Ovary (tissue), 10 donors: ENCODE measurements at places on chromosomes 1 and 21. TPM values are rescaled to one million over a fixed set of nuclear protein-coding genes. Genes with fewer than 3 reads are reported as not detected.
A peak's percentile ranks its signal among the peaks of the same experiment; 100 is the strongest.

DNA sequence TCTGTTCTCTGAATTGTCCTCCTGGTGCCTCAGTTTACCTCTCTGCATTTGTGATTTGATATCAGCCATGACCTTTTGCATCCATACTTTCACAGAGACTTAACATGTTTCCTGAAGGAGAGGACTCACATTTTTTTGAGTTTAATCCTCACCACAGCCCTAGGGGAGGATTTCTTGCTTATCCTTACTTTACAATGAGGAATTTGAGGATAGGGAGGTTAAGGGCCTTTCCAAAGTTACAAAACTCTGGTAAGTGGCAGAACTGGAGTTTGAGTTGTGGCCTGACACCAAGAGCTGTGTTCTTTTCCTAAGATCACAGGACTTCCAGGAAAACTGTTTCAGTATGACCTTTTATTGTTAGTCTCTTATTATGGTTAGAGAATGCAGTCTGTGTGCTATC, 34.2 kb downstream of the TNFRSF8 start:
- no peaks in the 10 kb centered on the region for H3K27me3 ChIP-seq
- H3K27ac ChIP-seq = no peak overlapping the region
- no peak for DNase-seq
- H3K4me3 ChIP-seq = no peak overlapping the region
- H3K4me1 ChIP-seq = no peaks in the 10 kb centered on the region
- H3K36me3 ChIP-seq = no peaks in the 10 kb centered on the region

GRCh38 chr1:244316407-244316806, 135.3 kb downstream of the ADSS2 start:
- no peak for DNase-seq
- H3K4me3 ChIP-seq = no peak overlapping the region
- H3K27me3 ChIP-seq = no peaks in the 10 kb centered on the region
- H3K4me1 ChIP-seq = no peaks in the 10 kb centered on the region
- H3K36me3 ChIP-seq = no peaks in the 10 kb centered on the region

- H3K36me3 ChIP-seq = no peaks in the 10 kb centered on the region
- DNase-seq = no peak
- no peaks in the 10 kb centered on the region for H3K27me3 ChIP-seq
- H3K4me1 ChIP-seq = no peaks in the 10 kb centered on the region
Measured at GRCh38 chr1:199242147-199242546, 603.3 kb downstream of the PTPRC start.

DNA sequence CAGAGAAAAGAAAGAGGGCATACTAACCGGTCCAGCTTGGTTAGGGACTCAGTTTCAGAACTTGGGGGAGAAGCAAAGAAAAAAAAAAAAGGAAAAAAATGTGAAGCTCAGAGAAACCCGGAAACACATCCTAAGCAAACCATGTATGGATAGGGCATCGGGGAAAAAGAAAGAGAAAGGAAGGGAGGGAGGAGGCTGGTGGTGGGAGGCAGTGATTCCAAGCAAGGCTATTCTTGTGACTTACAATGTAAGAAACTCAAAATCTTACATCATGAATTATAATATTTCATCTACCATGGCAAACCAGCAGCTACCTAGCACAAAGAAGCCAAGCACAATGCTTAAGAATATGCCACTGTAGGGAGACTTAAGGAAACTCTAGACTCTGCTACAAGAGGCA, 60.3 kb downstream of the UBR4 start:
- H3K27ac ChIP-seq = no peak overlapping the region
- H3K36me3 ChIP-seq = no peaks in the 10 kb centered on the region
- no peak overlapping the region for H3K4me3 ChIP-seq
- H3K27me3 ChIP-seq = no peaks in the 10 kb centered on the region
- no peaks in the 10 kb centered on the region for H3K4me1 ChIP-seq

- H3K36me3 ChIP-seq = no peaks in the 10 kb centered on the region
- peaks cover 2% of the 10 kb centered on the region for H3K4me1 ChIP-seq
- no peak overlapping the region for H3K27ac ChIP-seq
- H3K27me3 ChIP-seq = no peaks in the 10 kb centered on the region
Measured at GRCh38 chr1:89705901-89706699, 73.2 kb downstream of the LRRC8C start.

- no peaks in the 10 kb centered on the region for H3K36me3 ChIP-seq
- H3K27ac ChIP-seq = no peak overlapping the region
- H3K4me3 ChIP-seq = no peak overlapping the region
- DNase-seq = no peak
Measured at GRCh38 chr1:42676534-42677087, 5.6 kb upstream of the YBX1 start.

GRCh38 chr1:6045110-6045502, 582 bp upstream of the KCNAB2 start:
- peaks cover 3% of the 10 kb centered on the region for H3K4me1 ChIP-seq
- H3K27ac ChIP-seq = no peak overlapping the region
- no peaks in the 10 kb centered on the region for H3K36me3 ChIP-seq
- H3K27me3 ChIP-seq = no peaks in the 10 kb centered on the region

DNA sequence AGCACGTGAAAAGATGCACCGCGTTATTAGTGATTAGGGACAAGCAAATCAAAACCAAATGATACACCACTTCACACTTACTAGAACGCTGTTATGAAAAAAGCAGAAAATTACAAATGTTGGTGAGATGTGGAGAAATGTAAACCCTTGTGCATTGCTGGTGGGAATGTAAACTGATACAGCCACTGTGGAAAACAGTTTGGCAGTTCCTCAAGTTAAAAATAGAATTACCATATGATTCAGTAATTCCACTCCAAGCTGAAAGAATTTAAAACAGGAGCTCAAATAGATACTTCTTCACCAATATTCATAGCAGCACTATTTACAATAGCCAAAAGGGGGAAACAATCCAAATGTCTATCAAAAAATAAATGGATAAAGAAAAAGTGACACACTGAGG, 10.3 kb upstream of the EVI5 start:
- no peak overlapping the region for H3K27ac ChIP-seq
- no peaks in the 10 kb centered on the region for H3K4me1 ChIP-seq
- DNase-seq = no peak
- H3K27me3 ChIP-seq = no peaks in the 10 kb centered on the region

GRCh38 chr1:41779360-41779759, 139.4 kb downstream of the HIVEP3 start:
- H3K27me3 ChIP-seq = no peaks in the 10 kb centered on the region
- H3K36me3 ChIP-seq = no peaks in the 10 kb centered on the region
- DNase-seq = no peak
- no peak overlapping the region for H3K27ac ChIP-seq

GRCh38 chr1:58739856-58740466, 40.1 kb upstream of the MYSM1 start:
- no peak overlapping the region for H3K4me3 ChIP-seq
- no peaks in the 10 kb centered on the region for H3K4me1 ChIP-seq
- H3K27me3 ChIP-seq = no peaks in the 10 kb centered on the region
- no peaks in the 10 kb centered on the region for H3K36me3 ChIP-seq
- no peak for DNase-seq
- H3K27ac ChIP-seq = no peak overlapping the region

GRCh38 chr1:40372658-40373322, 737 bp upstream of the SMAP2 start:
- peak overlapping the region; percentile 96 for H3K4me3 ChIP-seq
- no peaks in the 10 kb centered on the region for H3K36me3 ChIP-seq
- peaks cover 6% of the 10 kb centered on the region for H3K4me1 ChIP-seq
- DNase-seq = no peak
- no peak overlapping the region for H3K27ac ChIP-seq
- H3K27me3 ChIP-seq = no peaks in the 10 kb centered on the region

GRCh38 chr1:49171941-49172593, 395.4 kb upstream of the BEND5 start:
- H3K36me3 ChIP-seq = no peaks in the 10 kb centered on the region
- H3K4me3 ChIP-seq = no peak overlapping the region
- no peak for DNase-seq
- H3K27me3 ChIP-seq = no peaks in the 10 kb centered on the region

DNA sequence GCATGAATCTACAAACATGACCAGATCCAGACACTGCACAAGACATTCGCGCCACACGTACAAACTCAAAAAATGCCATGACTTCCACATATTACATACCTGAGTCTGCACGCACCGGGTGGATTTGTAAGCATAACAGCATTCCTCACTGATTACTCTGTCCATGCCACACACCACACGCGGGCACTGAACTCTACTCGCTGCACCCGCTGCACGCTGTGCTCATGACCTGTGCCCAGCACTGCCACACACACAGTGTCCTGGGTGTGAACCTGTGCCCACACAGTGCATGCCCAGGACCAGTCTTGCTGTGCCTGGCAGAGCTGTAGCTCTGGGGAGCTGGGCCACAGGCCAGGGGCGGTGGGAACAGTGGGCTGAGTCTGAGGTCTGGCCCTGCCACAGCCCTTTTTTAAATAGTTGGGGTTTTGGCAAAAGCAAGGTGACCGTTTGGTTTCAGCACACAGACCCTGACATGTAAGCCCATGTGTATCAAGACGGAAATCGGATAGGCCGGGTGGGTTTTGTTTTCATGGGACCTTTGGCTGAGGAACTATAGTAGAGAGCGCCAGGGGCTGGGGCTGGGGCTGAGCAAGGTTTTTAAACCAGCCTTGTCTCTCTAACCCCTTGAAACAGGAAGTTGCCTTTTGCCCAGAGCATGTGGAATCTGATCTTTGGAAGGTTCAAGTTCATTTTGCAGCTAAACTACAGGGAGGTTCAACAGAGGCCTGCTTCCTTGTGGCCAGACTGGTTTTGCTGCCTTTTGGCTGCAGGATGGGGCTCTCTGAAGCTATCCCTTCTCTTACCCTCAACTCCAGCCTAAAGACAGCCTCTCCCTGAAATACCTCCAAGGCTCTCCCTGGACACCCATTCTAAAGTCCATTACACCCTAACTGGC, 12.3 kb upstream of the GOLT1A start:
- no peaks in the 10 kb centered on the region for H3K4me1 ChIP-seq
- no peaks in the 10 kb centered on the region for H3K27me3 ChIP-seq
- H3K27ac ChIP-seq = no peak overlapping the region

- no peak overlapping the region for H3K4me3 ChIP-seq
- no peak overlapping the region for H3K27ac ChIP-seq
- DNase-seq = no peak
Measured at GRCh38 chr1:12179111-12179519, 12.3 kb downstream of the TNFRSF1B start.

- no peak for DNase-seq
- no peak overlapping the region for H3K4me3 ChIP-seq
- H3K36me3 ChIP-seq = no peaks in the 10 kb centered on the region
- H3K27me3 ChIP-seq = no peaks in the 10 kb centered on the region
Measured at GRCh38 chr1:6588128-6588892, 8.5 kb downstream of the ZBTB48 start.

DNA sequence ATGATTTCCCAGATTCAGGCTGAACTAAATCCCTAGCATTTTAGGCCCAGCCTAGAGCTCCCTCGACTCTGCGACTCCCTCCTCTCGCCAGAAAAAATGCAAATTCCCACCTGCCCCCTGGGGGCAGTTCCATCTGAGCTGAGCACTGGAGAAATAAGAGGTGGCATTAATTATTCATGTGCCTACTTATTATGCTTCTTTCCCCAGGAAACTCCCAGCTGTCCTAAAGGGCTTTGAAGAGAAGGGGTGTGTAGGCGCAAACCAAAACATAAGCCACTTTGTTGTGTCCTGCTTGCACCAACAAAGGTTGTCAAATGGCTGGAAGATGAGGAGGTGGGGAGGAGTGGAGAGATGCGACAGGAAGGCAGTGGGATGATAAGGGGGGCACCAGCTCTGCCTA, 41.4 kb upstream of the GOLT1A start:
- no peaks in the 10 kb centered on the region for H3K4me1 ChIP-seq
- no peak overlapping the region for H3K4me3 ChIP-seq
- no peak overlapping the region for H3K27ac ChIP-seq

DNA sequence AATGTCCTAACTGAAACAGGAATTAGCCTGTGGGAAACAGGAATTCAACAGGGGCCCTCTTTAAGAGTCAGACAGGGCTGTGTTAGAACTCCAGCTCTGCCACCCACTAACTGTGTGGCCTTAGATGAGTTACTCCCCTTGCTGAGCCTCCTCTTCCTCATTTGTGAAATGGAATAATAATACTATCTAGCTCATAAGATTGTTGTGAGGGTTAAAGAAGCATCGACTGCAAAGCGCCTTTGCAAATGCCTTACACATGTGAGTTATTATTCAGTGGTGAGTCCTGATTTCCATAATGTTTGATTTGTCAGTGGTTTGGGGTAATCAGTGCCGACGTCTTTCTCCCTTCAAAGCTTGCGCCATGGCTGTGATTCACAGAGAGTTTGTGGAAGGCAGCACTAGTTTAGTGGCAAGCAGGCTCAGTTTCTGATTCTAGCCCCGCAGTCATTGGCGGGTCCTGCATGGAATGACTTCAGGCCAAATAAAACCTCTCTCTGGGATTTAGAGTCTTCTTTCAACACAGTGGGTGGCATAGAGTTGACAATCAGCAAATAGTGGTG, 388.5 kb downstream of the PLPP3 start:
- H3K27ac ChIP-seq = no peak overlapping the region
- DNase-seq = no peak
- H3K27me3 ChIP-seq = no peaks in the 10 kb centered on the region
- no peaks in the 10 kb centered on the region for H3K36me3 ChIP-seq
- H3K4me1 ChIP-seq = peaks cover 4% of the 10 kb centered on the region
- no peak overlapping the region for H3K4me3 ChIP-seq

- H3K27me3 ChIP-seq = no peaks in the 10 kb centered on the region
- no peak overlapping the region for H3K4me3 ChIP-seq
- H3K27ac ChIP-seq = no peak overlapping the region
- H3K4me1 ChIP-seq = peaks cover 4% of the 10 kb centered on the region
- no peak for DNase-seq
- H3K36me3 ChIP-seq = no peaks in the 10 kb centered on the region
Measured at GRCh38 chr1:161404051-161404597, 36.4 kb upstream of the CFAP126 start.

- H3K27me3 ChIP-seq = no peaks in the 10 kb centered on the region
- peaks cover 44% of the 10 kb centered on the region for H3K4me1 ChIP-seq
- no peaks in the 10 kb centered on the region for H3K36me3 ChIP-seq
- no peak for DNase-seq
- no peak overlapping the region for H3K27ac ChIP-seq
Measured at GRCh38 chr1:33341190-33341589, 20.3 kb upstream of the A3GALT2 start.

DNA sequence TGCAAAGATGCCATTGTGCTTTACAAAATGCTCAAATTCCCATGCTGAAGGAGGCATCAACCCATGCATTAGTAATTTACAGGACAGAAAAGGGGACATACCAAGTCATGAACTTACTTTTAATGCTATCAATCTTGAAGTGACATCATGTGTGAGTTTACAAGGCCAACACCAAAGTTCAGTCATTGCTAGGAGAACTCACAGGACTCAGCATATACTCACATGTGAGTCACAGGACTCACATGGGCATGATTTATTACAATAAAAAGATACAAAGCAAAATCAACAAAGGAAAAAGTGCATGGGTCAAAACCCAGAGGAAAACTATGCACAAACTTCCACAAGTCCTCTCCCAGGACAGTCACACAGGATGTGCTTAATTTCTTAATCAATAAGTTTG, 1656.0 kb downstream of the MRPL39 start:
- no peaks in the 10 kb centered on the region for H3K36me3 ChIP-seq
- no peak overlapping the region for H3K27ac ChIP-seq
- H3K4me3 ChIP-seq = no peak overlapping the region
- H3K27me3 ChIP-seq = no peaks in the 10 kb centered on the region
- no peak for DNase-seq
- no peaks in the 10 kb centered on the region for H3K4me1 ChIP-seq

Gene CELA2A
- 9.4 TPM for total RNA-seq

Gene SPRR2G
- total RNA-seq = not detected

Gene DYRK3
- 9.1 TPM for total RNA-seq

Gene RERE
- total RNA-seq = 119 TPM

Gene VCAM1
- total RNA-seq = 52.6 TPM

Gene ARHGAP30
- 1.7 TPM for total RNA-seq

Gene ADCY10
- total RNA-seq = not detected

Gene PINK1
- total RNA-seq = 40.8 TPM

Gene ITLN1
- 23.1 TPM for total RNA-seq

Gene HS2ST1
- 22.8 TPM for total RNA-seq

Gene ARHGEF16
- total RNA-seq = 4.2 TPM

Gene TMOD4
- 0.55 TPM for total RNA-seq
